ENCODE measurements at places on chromosomes 2 and 18.

DNA sequence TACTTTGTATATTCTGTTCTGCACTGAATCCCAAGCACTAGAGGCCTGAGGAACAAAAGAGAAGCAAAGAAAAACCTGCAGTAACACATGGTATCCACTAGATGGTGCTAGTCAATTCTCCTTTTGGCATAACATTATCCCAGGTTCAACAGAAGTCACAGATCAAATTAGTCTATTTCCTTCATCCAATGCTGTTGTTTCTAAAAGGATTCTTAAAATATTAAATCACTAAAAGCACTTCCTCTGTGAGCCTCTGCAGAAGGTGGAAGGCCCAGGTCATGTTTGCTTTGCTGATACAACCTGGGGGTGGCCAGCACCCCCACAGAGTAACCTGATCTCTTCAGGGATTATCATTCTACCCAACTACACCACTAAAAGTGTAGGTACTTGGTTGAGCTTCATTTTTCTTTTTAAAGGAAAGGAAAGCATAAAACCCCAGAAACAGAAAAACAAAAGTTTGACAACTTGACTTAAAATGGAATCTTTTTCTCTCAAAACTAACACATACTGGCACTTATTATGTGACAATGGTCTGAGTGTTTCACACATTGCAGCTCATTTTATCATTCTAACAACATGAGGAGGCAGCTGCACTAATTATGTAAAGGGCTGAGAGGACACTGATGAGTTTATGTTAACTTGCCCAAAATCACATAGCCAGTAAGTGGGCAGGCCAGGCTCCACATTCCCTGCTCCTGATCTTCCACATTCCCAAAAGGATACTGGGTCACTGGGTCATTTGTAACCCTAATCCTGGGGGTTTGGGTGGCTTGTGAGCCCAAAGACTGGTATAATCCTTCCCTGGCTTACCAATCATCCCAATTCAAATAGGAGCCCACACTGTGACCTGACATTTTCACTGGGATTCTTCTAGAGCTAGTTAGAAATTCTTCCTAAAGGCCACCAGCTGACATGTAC lies 66.8 kb upstream of the DNER start:
- no peak for DNase-seq

DNA sequence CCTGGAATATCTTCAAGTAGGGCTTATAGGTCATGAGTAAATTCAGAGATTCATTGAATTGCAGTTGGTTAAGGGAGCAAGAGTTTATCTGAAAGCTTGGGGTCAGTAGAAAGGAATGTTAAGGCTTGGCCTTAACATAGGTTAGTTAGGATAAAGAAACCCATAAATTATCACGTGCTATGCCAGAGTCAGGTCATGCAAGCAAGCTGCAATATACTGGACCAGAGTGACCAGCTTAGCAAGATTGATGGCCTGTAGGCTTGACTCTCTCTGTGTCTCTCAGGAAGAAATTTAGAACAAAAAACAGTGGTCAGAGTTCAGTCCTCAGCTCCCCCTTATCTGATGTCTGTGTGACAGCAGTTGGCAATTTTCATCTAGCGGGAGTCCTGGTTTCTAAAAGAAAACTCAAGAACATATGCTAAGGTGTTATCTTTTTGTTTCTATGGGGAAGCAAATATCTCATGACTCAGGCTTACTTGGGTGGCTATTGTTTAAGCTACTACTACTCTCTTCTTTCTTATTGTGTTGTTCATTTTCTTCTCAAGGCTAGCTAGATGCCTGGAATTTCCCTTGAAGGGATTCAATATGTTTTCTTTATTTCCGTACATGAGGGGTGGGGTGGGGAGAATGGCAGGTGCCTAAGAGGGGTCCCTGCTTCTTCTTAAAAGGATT lies 28.7 kb upstream of the MARCO start:
- no peak for DNase-seq

GRCh38 chr2:38498045-38498481 lies 104.7 kb downstream of the HNRNPLL start:
- no peak for DNase-seq

- no peak for DNase-seq
Measured at GRCh38 chr2:24766609-24767008, 26.6 kb downstream of the PTRHD1 start.

DNA sequence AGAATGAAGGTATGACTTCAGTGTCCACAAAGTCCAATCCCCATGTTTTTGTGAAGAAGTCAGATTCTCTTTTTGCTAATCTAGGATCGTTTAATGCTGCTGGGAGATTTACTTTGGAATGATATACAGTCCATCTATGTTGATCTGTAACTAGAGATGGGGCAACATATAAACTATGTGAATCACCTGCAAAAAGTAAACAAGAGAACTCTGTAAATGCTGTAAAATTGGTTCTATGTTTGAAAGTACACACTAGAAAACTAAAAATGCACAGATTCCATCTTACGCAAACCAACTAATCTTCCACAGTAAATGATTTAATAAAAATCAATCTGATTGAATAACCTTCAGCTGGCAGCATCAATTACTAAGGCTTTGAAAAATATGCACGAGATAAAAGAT lies 37.5 kb downstream of the VPS54 start:
- no peak for DNase-seq

GRCh38 chr2:109662889-109663288 lies 48.7 kb downstream of the SOWAHC start:
- no peak for DNase-seq

DNA sequence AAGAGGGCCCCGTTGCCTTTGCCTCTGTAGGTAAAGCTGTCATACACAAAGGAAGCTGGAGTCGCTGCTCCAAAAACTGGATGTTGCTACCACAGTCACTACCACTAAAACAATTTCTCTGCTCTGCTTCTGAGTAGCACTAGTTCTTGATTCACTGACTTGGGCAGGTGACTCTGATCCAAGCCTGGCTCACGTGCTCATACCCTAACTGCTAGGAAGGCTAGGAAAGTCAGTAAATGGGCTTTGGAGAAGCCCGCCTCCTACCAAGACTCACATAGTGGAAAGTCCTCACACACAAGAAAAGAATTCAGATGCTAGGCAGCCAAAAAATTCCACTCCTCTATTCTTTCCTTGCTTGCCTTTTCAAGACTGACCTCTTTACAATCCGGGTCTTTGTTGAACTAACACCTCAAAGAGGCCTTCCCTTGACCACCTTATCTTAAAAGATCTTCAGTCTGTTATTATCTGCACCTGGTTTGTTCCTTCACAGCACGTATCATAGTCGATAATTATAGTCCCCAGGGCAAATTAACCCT lies 11.4 kb upstream of the DYNC1I2 start:
- DNase-seq: no peak

GRCh38 chr2:75174981-75175380 lies 24.3 kb downstream of the TACR1 start:
- DNase-seq: no peak

All from NCI-H1105 (cell line).